ENCODE measurements at places on chromosomes 7 and 10. TPM values are rescaled to one million over a fixed set of nuclear protein-coding genes. Genes with fewer than 3 reads are reported as not detected.

- peaks cover 7% of the 10 kb centered on the region for H3K4me1 ChIP-seq
- no peaks in the 10 kb centered on the region for H3K27me3 ChIP-seq
- H3K36me3 ChIP-seq = no peaks in the 10 kb centered on the region
- DNase-seq = no peak
- no peak overlapping the region for H3K27ac ChIP-seq
These were observed 24.3 kb downstream of the BTBD16 start for GRCh38 chr10:122295451-122295809.

DNA sequence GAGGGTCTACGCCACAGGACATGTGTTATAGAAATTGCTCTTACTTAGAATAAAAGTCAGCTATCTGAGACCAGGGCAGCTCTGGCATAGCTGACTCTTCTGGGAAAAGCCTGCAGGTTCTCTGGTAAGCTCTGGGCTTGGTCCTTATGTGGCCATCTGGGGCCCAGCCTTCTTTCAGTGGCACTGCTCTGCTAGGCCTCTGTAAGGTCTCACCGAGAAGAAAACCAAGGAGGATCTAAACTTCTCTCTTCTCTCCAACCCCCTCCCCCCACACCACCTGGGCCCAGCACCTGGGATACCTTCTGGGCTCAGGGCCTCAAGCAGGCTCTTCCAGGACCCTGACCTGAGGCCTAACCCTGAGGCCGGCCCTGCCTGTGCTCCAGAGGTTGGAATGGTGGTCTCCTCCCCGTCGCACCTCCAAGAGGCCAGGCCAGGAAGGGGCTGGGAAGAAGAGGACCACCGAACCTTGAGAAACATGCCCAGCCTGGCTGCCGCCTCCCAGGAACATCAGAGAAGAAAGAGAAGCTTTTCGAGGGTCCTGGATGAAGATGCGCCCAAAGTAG is 323.6 kb downstream of the GFRA1 start:
- no peak overlapping the region for H3K4me3 ChIP-seq
- H3K4me1 ChIP-seq = peaks cover 13% of the 10 kb centered on the region
- H3K27ac ChIP-seq = no peak overlapping the region
- DNase-seq = no peak
- no peaks in the 10 kb centered on the region for H3K36me3 ChIP-seq

DNA sequence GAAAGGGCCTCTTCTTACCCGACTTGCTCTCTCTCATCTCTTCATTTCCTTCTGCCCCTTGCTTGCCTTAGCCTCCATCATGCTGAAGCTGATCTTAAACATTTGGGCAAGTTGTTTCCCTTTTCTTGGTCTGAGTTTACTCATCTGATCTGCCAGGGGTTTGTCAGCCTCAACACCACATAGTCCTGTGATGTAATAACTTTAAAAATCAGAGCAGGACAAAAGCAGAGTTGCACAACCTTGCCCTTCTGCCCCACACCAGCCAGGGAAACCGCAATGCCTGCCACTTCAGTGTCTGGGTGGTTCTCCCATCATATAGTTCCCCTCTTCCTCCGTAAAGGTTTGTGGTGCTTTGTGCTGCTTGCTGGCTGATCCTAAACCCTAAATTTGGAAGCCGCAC is 9.9 kb upstream of the LIPM start:
- H3K36me3 ChIP-seq = no peaks in the 10 kb centered on the region
- DNase-seq = no peak
- H3K27me3 ChIP-seq = no peaks in the 10 kb centered on the region
- H3K4me3 ChIP-seq = no peak overlapping the region
- H3K27ac ChIP-seq = no peak overlapping the region
- no peaks in the 10 kb centered on the region for H3K4me1 ChIP-seq

DNA sequence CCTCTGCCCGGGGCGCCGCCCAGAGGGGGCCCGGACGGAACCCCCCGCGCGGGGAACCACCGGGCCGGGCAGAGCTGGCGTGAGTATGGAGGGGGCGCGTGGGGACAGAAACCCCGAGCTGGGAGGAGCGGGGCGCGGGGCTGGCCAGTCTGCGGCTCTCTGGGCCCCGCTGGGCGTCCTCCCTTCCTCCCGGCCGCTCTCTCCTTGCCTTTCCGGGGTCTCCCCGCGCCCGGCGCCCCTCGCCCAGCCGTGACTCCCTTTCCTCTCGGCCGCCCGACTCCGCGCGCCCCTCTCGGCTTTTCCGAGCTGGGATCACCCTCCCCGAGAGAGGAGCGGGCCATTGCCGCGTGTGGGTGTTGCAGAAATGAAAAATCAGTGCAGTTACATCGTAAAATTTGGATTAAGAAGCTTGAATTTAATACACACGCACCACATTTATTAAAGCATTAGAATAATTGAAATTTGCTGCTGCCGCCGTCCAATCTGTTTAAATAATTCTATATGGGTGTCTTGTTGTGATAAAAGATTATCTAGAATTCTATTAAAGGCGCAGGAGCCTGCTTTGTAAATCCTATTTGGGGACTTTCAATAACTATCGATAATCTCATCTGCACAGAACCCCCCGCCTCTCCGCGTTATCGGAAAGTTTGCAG is 9.1 kb downstream of the UNCX start:
- H3K27ac ChIP-seq = no peak overlapping the region
- H3K27me3 ChIP-seq = peaks cover 75% of the 10 kb centered on the region
- no peak for DNase-seq
- peaks cover 16% of the 10 kb centered on the region for H3K4me1 ChIP-seq
- no peaks in the 10 kb centered on the region for H3K36me3 ChIP-seq

DNA sequence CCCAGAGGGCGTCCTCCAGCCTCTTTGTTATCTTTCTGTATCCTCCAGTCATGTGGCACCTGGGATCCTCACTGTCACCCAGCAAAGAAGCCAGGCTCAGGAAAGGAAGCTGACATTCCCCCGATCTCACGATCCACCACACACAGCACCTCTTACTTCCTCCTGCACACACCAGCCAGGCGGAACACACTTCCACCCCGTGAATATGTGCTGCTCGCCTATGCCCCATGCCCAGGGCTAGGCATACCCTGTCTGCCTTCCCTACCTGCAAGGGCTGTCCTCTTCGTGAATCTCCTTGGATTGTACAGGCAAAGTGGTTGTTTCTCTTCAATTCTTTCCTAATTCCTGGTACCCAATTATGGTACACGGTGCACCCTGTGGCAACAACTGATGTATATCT is 191.0 kb downstream of the TNS3 start:
- H3K36me3 ChIP-seq = peaks cover 23% of the 10 kb centered on the region
- H3K4me3 ChIP-seq = no peak overlapping the region
- peaks cover 34% of the 10 kb centered on the region for H3K4me1 ChIP-seq
- no peak overlapping the region for H3K27ac ChIP-seq
- no peak for DNase-seq

GRCh38 chr7:139647814-139648390 is 124.4 kb downstream of the CLEC2L start:
- peaks cover 43% of the 10 kb centered on the region for H3K4me1 ChIP-seq
- no peaks in the 10 kb centered on the region for H3K36me3 ChIP-seq
- H3K4me3 ChIP-seq = no peak overlapping the region
- DNase-seq = no peak
- peak overlapping the region; percentile 67 for H3K27ac ChIP-seq

DNA sequence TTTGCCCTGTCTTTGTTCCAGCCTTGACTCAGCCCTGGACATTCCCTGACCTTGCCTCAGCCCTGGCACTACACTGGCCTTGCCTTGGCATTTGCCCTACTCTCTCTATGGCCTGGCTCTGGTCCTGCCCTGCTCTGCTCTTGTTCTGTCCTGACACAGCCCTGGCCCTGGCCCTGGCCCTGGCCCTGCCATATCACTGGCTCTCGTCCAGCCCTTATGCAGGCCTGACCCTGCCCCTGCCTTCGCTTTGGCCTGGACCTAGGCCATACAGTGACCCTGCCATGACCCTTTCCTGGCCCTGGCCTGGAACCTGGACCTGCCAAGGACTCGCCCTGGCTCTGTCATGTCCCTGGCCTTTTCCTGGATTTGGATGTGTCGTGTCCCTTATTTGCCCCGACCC is 646.0 kb downstream of the ZNF37A start:
- H3K4me3 ChIP-seq = no peak overlapping the region
- H3K4me1 ChIP-seq = no peaks in the 10 kb centered on the region
- H3K27ac ChIP-seq = no peak overlapping the region
- no peaks in the 10 kb centered on the region for H3K27me3 ChIP-seq

- H3K27ac ChIP-seq = no peak overlapping the region
- DNase-seq = no peak
- H3K4me1 ChIP-seq = no peaks in the 10 kb centered on the region
- no peak overlapping the region for H3K4me3 ChIP-seq
- no peaks in the 10 kb centered on the region for H3K36me3 ChIP-seq
These were observed 707.9 kb downstream of the AUTS2 start for GRCh38 chr7:70306173-70306572.

GRCh38 chr10:101097881-101098280 is 33.2 kb upstream of the TLX1 start:
- no peaks in the 10 kb centered on the region for H3K36me3 ChIP-seq
- DNase-seq = no peak
- no peak overlapping the region for H3K4me3 ChIP-seq
- H3K27me3 ChIP-seq = no peaks in the 10 kb centered on the region

GRCh38 chr10:122029499-122030199 is 40.7 kb downstream of the TACC2 start:
- no peak overlapping the region for H3K27ac ChIP-seq
- H3K36me3 ChIP-seq = no peaks in the 10 kb centered on the region
- no peaks in the 10 kb centered on the region for H3K27me3 ChIP-seq
- no peak overlapping the region for H3K4me3 ChIP-seq

- no peak overlapping the region for H3K27ac ChIP-seq
- no peak overlapping the region for H3K4me3 ChIP-seq
- H3K4me1 ChIP-seq = no peaks in the 10 kb centered on the region
- DNase-seq = no peak
- no peaks in the 10 kb centered on the region for H3K36me3 ChIP-seq
- no peaks in the 10 kb centered on the region for H3K27me3 ChIP-seq
These were observed 45.4 kb upstream of the CACNB2 start for GRCh38 chr10:18094793-18095192.

DNA sequence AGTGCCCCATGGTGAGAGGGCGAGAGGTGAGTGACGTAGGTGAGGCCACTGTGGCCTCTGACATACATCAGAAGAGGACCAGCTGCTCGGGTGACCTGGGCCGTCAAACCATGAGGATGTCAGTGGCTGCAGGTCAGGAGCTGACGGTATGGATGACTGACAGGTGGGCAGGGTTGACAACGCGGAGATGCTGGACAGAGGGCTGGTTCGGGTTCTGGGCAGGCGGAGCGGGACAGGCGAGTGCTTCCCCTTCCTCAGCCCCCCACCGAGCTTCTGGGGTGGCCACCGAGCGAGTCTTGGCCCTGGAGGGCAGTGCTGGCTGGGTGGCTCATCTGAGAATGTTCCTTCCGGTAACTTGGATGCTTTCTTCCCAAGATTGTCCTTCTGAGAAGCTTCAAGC is 91.8 kb downstream of the ACTR3B start:
- no peak overlapping the region for H3K27ac ChIP-seq
- DNase-seq = no peak
- no peaks in the 10 kb centered on the region for H3K27me3 ChIP-seq
- H3K4me1 ChIP-seq = no peaks in the 10 kb centered on the region
- H3K36me3 ChIP-seq = peaks cover 2% of the 10 kb centered on the region

INMT gene
- 30.4 TPM for total RNA-seq

RHOBTB1 gene
- total RNA-seq = 5.9 TPM

FRMPD2 gene
- not detected for total RNA-seq

ATG9B gene
- not detected for total RNA-seq

ANKRD1 gene
- 0.52 TPM for total RNA-seq

Data from body of pancreas (tissue), 4 donors.